Muscle of back (tissue), 13 donors: ENCODE measurements at places on chromosomes 2 and 18.

- no peak for DNase-seq
Observed at GRCh38 chr2:14996351-14997014, 364.0 kb downstream of the LRATD1 start.

DNA sequence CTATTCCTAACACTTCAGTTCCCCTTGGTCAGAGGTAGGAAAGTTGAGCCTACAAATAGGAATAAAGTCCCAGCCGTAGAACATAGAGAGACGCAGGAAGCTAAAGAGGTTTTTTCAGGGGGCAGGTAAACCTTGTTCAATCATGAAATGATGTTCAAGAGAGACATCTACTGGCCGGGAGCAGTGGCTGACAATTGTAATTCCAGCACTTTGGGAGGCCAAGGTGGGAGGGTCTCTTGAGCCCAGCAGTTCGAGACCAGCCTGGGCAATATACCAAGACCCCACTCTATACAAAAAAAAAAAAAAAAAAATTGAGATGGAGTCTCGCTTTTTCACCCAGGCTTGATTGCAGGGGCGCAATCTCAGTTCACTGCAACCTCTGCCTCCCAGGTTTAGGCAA is 66.7 kb upstream of the DNAJC10 start:
- no peak for DNase-seq

GRCh38 chr2:188415754-188416083 is 124.0 kb downstream of the GULP1 start:
- DNase-seq, result no peak

DNA sequence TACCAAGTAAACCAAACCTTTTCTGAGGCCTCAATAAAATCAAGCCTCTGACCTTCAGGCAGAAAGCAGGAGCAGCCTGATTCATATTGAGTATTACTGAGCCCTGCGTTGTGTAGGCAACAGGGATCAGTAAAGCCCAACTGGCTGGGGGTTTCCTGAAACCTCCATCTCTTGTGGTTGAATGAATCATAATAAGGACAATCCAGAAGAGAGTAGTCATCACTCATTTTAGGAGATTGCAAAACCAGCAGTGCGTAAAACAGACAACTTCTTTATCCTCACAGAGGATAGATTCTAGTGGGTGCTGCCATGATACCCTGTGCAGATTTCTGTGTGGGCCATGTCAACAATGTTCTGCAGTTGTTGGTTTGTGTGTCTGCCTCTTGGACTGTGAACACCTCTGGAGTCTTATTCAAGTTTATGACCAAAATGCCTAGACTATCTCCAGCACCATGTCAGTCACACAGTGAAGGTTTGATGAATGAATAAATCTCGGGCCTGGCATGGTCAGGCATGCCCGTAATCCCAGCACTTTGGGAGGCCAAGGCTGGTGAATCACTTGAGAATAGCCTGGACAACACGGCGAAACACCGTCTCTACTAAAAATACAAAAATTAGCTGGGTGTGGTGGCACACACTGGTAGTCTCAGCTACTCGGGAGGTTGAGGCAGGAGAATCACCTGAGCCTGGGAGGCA is 51.8 kb upstream of the RAB27B start:
- no peak for DNase-seq

DNA sequence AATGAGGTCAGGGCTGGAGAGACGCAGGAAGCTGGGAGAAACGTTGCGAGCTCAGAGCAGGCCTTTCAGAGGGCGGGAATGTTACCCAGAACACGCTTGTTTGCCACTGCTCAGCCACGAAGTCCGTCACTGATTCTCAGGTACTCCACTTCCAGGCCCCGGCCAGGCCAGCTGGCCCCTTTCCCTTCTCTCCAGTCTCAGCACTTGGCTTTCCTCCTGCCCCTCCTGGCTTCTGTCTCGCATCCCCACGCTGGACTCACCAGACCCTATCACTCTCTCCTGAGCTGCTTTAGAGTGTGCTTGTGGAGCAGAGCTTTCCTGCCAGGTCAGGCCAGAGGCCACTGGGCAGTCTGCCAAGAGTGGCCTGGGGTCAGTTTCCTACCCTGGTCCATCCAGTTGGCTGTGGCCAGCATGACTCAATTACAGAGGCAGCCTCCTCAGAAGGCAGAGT is 151.4 kb downstream of the TWIST2 start:
- peak; percentile 34 for DNase-seq

GRCh38 chr2:227461811-227462461 is 10.0 kb upstream of the AGFG1 start:
- no peak for DNase-seq

- peak; percentile 64 for DNase-seq
Observed at GRCh38 chr2:140248623-140249022, 1468.4 kb upstream of the NXPH2 start.

DNA sequence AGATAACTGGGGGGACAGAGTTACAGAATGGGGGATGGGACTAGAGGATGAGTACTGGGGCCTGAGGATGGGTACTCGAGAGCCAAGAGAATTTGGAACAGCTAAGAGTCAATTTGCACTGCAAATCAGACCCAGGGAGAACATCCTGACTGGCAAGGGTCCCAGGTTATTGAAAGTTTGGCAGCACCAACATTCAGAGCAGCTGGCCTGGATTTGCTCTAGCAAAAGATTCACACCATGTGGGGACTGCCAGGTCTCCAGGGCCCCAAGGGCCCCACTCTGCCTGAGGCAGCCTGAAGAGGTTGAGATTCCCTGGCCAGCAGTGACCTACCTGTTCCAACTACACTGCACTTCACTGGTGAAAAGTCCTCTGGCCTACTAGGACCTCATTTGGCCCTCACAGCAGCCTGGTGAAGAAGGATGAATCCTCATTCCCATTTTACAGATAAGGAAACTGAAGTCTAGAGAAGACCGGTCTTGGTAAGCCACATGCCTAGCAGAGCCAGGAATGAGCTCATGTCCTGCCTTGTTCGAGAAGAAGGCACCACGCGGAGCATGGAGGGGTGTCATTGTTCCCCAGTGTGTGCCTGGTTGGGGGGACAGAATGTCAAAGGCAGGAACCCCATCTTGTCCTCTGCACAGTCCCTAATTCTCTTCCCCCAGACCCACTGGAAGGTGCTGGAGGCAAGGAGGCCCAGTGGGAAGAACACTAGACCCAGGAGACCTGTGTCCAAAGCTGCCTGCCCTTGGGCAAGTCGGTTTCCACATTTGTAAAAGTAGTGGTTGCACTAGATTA is 258.6 kb downstream of the TNS1 start:
- DNase-seq, result peak; percentile 55

DNA sequence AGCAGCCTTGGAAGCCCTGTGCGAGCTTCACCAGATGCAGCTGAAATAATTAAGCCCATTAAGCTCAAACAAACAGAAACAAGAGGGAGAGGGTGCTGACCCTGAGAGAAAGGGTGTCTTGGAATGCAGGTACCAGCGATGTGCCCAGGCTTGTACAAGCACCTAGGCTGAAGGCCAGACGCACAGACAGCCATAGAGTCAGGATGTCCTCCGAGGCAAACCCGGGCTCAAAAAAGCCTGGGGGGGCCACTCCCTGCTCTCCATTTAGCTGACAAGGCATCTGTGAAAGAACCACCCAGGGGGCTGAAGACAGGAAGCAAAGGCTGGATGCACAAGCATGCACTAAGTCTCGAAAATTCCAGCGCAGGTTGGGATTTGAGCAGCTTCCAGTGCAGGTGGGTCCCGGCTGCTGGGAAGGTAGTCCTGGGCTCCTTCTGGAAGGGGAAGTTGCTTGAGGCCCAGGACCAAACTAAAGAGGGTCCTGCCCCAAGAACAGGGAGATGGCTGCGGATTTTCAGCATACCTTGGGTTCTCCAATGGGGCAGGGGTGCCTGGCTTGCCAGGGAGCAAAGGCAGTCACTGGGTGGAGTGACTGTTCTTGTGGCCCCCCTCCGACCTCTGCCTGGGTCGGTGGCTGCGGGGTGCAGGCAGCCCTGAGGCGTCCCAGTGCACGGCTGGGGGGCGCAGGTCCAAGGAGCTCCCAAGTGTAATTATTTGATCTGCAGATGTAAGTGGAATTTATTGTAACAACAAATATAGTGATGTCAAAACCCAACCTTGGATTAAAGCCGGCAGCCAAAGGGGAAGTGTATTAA is 5.9 kb downstream of the GBX2 start:
- no peak for DNase-seq

DNA sequence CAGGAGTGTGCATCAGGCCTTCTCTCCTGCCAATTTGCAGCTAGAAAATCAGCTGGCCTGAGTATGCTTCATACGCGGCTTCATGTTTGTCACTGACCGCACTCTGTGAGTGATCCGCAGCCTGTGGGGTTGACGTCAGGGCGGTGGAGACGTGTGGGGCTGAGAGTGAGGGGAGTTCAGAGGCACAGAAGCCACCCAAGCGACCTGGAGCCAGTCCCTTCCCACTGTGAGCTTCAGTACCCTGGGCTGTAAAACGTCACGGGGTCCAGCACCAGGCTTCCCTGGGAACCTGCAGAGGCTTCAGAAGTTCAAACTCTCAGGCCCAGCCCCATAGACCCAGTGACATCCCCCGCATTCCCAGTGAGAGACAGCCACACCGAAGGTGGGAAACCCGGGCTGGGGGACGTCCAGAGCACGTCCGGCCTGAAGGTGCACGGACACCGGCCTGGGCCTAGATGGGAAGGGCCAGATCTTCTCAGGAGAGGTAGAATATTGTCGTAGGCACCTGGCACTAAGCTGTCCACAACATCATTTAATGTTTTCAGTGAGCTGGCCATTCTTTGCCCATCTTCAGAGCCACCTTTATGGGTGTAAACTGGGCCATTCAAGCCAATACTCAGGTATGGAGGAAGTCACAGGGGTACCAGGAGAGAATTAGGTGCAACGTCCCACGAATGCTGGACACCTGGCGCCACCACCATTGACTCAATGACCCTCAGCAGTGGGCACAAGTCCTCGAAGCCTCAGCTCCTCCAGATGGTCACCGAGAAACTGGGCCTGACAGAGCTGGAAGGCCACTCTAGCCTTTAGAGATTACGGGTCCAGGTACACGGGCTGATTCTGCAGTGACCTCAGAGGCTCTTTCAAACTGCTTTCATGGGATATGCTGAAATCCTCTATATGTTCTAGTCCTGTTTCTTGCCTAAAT is 235.6 kb upstream of the MYT1L start:
- DNase-seq, result no peak

DNA sequence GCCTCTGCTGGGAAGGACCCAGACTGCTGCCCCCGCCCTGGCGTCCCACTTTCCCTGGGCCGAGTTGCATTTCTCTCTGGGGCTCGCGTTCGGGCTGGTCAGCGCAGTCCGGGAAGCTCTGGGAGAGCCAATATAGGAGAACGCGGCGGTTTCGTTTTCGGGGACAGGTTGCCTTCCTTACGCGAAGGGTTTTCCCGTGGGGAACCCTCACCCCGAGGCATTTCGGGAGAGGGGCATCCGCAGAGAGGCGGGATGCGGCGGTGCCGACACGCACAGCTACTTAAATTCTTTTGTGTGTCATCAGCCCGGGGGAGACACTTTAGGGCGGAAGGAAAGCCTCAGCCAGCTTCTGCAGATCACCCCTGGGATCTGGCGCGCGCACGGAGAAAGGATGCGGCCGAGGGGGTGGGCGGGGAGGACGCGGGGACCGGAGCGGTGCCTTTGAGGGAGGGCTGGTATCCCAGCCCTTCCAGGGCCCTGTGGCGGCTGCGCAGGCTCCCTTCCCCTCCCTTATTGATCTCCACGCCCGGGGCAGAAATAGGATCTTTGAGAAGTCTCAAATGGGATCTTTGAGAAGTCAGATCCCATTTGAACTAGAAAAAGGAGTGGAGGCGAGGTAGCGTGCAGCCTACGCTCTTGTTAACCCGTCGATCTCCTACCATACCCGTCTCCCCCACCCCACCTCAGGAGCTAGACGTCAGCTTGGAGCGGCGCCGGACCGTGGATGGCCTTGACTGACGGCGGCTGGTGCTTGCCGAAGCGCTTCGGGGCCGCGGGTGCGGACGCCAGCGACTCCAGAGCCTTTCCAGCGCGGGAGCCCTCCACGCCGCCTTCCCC is 1.2 kb downstream of the GATA6 start:
- DNase-seq, result peak; percentile 70

DNA sequence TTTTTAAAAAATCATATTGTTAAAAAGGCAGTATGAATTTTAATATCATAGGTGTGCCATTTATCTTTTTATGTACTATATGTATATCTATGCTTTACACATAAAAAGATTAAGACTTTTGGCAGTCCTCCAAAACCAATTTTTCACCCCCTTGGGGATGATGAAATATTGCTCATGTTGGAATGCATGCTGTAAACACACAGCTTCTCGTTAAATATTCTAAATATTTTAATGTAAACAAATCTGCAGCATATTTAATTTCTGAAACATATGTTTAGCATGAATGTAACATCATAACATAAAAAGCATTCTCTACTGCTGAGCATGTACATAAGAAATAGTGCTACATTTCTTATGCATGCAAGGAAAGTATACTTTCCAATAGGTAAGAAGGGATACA is 484.3 kb upstream of the LRATD1 start:
- DNase-seq, result no peak

DNA sequence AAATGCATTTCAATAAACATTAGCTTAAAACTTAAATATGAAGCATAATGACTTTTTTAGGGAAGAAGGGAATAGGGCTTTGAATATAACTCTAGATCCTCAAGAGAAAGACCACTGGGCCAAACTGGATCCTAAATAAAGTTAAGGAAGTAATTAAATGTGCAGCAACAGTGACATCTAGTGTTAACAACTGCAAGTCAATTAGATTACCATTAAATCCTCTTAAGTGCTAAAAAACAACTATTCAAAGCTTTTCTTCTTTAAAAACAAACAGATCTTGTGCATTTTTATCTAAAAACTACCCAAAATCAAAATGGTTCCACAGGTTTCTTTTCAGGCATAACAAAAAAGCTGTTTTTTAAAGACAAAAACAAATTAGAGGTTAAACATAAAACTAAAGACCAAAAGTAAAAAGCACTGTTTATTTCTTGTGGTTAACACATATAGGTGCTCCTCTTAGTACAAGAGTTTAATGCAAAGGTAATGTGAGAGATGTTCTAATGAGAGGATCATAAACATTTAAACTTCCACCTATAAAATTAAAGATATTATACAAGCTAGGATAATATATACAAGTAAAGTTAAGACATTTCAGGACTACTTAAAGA is 111.4 kb downstream of the THADA start:
- peak; percentile 83 for DNase-seq

- peak; percentile 1 for DNase-seq
Observed at GRCh38 chr18:73060666-73061288, 193.0 kb upstream of the NETO1 start.

DNA sequence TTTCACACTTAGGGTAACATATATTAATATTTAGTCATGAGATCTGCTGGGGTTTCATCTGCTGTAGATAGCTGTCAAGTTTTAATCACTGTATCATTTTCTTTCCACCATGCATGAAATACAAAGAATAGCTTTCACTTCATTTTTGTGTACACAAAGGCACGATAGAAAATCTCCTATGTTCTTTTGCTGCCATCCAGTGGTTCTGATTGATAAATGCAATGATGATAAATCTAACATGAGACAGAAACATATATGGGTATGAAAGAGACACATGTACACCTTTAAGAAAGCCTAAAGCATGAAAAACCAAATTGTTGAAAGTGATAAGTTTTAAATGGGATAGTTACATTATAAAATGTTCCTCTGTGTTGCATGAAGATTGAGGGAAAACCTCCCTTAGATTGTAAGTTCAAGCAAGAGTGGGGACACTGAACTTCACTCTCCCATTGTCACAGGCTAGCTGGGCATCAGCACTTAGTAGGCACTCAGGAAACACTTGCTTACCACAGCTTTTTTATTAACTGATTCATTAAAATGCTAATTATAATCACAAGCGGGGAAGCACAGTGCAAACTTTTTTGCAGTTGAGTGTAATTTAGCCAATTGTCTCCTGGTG is 31.2 kb downstream of the C1D start:
- peak; percentile 80 for DNase-seq

GRCh38 chr2:241157841-241158545 is 7.7 kb downstream of the PPP1R7 start:
- DNase-seq, result no peak
